ENCODE measurements at places on chromosomes 4 and X. TPM values are rescaled to one million over a fixed set of nuclear protein-coding genes. Genes with fewer than 3 reads are reported as not detected.

The F11 gene
- not detected for total RNA-seq

GRCh38 chrX:87755493-87755892, 237.9 kb downstream of the KLHL4 start:
- DNase-seq = no peak

DNA sequence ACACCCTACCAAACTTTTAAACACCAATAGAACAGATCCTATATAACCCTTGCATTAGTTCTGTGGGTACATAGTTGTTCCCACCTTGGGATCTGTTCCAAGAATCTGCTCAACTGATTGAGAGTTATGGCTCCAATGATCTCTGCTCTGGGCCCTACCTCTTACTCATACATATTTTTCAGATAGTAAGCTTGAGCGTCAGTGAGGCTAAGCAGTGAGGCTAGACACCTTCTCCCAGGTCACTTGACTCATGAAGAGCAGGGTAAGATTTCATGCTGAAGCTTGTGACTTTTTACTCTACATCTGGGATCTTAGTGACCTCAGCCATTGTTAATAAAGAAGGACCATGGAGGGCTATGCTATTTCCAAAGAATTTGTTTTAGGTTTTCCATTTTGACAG, 23.1 kb upstream of the TNIP3 start:
- DNase-seq = no peak

- DNase-seq = no peak
These were observed 93.5 kb upstream of the AFAP1 start for GRCh38 chr4:8033067-8033755.

GRCh38 chr4:102759831-102760644, 730 bp downstream of the MANBA start:
- peak; percentile 35 for DNase-seq
